ENCODE measurements at places on chromosomes 12 and 14.

GRCh38 chr12:132162508-132163031 is 18.3 kb downstream of the NOC4L start:
- no peak for DNase-seq

GRCh38 chr14:78298298-78298697 is 128.1 kb downstream of the NRXN3 start:
- DNase-seq: no peak

- no peak for DNase-seq
Measured at GRCh38 chr12:31476437-31476836, 114.5 kb downstream of the DENND5B start.

DNA sequence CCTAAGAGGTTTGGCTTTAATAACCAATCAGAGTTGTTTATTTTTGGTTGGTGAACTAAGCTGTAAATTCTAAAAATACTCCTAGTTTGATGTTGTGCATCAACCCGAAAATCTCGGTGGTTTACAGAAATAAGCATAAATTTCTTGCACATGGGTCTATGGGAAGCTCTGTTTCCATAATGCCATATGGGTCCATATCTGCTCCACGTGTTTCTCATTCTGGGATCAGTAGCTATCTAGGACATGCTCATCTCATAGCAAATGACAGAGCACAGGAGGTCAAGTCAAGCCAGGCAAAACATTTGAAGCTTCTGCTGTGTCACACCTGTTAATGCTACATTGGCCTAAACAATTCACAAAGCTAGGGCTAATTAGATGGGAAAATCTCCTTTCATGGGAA is 23.1 kb downstream of the NUP37 start:
- no peak for DNase-seq

- DNase-seq: no peak
Measured at GRCh38 chr14:65431951-65432350, 19.4 kb downstream of the FUT8 start.

DNA sequence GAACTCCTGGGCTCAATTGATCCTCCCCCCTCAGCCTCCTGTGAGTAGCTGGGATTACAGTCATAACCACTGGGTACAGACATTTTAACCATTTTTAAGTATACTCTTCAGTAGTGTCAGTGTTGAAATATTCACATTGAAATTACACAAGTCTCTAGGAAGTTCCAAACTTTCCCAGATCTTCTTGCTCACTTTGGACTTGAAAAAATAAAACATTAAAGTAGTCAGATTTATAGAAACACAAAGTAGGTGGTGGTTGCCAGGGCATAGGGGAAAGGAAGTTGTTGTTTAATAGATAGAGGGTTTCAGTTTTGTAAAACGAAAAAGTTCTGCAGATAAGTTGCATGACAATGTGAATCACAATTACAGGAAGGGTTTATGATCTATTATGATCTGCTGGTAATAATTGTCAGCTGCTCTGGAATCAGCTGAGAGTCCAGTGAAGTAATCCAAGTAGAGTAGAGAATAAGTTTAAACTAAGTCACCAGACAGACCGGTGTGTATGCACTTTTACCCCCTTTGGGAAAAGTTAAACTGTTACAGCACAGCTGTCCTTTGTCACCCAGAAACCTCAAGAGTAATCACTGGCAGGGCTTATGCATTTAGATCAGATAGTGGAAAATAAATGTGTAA is 27.4 kb downstream of the PCNX1 start:
- DNase-seq: no peak

DNA sequence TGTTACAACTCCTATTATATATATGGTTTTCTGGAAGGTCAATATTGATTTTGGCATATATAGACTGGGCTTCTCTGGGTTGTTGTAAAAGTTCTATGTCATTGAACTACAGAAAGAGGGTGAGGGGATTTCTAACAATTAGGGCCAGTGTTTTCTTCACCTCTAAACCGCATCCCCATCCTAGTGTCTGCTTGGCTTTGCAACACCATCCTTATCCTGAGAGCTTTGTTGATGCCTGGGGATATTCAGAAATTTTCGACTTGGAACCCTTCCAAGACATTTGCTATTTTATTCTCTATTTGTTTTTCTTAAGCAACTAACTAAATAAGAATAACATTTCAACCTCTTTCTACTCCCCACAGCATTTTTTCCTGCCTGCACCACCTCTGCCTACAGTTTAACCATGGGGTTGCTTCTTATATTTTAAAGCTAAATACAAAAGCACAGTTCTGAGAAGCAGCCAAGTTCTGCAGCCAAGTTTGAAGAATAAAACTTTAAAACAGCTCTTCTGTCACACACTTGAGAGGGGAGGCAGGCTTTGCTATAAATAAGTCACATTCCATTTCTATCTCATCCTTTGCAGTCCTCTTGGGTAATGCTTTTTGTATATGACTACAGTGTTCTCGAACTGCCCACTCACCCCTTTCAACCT is 53.4 kb downstream of the RGS6 start:
- DNase-seq: no peak

DNA sequence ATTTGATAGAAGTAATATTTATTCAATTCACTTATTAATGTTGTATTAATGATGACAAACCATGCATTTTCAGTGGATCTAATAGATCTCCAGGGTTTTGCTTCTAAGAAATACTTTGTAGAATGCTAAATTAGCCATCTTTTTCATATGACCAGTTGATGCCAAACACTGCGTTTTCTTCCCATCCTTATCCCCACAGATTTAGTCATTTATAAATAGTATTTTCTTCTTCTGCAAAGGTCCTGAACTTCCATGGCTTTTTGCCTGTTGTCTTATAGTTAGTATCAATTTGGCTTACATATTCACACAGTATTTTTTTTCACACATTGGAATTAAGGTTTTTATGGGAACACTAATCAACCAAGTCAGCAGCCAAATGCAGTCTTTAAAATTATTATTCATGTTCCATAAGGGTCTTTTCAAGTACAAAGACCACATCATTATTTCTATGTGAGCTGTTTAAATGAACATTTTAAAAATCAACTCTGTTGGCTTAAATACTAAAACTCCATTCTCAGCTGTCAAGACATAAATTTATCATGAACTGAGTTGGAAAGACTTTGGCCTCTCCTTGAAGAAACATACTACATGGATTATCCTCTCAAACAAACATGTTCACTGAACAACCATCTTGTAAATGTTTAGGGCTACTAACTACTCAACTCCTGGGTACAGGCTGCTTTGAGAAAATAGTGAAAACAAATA is 1278.4 kb upstream of the FLRT2 start:
- no peak for DNase-seq

DNA sequence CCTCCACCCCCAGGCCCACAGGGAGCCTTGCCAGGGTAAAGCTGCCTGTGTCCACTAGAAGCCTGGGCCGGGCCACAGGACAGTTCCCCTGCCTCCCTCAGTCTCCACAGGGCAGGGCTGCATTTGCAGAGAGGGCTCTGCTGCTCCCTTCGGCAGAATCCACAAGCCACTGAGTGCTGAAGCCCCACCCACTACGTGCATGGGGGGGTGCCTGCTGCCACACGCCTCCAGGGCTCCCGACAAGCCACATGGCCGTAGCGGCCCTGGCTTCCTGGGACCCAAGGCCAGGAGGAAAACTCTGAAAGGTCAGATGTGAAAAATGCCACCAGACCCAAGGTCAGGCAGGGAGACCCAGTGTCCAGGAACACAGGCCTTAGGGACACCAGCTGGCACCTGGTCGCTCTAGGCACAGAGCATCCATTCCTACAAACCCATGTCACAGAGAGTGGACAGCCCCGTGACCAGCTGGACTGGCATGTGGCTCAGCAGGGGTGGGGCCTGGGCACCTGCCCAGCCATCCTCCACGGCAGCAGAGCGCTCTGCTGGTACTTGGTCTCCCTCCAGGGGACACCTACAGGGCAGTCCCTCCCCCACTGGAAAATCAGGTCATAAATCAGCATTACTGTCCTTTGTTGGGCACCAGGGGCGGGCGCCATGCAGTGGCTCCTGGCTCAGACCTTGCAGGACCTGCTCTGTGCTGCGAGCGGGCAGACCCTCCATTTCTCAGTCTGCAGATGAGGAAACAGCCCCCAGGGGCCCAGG is 42.9 kb downstream of the CCDC85C start:
- DNase-seq: no peak

Data from putamen (tissue), 1 donor.